ENCODE measurements at places on chromosomes 1 and 21.

- no peak for DNase-seq
These were observed 9.7 kb upstream of the STIL start for GRCh38 chr1:47323599-47324031.

DNA sequence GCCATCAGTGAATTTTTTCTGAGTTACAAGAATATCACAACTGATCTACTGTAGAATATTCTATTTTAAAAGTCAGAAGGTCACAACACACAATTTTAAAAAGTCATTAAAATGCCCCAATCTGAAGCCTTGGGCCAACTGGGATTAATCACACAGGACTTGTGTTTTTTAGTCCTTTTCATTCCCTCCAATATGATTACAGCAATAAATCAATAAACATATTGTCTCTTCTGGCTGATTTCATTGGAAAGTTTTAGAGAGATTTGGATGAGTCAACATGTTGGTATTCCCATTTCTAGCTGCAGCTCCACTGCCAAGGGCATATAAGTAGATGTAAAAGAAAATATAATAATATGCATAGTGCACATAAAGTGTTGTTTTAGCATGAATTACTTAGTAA lies 85.8 kb downstream of the NIBAN1 start:
- no peak for DNase-seq

DNA sequence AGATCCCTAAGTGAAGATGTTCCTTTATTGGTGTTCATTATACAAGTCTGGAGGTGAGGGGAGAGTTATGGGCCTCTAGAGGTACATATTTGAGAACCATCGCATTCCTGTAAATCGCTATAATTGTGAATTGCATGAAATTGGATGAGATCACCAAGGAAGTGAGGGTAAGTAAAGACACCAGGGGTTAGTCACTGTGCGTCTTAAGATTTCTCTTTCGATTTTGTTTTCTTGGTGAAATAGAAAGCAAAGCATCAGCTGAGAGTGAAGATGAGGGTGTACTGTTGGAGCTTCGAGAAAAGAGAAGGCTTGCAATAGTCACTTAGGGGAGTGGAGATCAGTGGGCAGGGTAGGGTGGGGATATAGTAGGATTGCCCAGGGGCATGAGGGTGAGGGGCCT lies 82.1 kb downstream of the RAVER2 start:
- DNase-seq: no peak

GRCh38 chr1:61043010-61043820 lies 39.1 kb upstream of the NFIA start:
- peak; percentile 77 for DNase-seq

GRCh38 chr1:201503397-201504176 lies 3.3 kb downstream of the CSRP1 start:
- no peak for DNase-seq

GRCh38 chr1:160607011-160607671 lies 27.8 kb upstream of the CD84 start:
- peak; percentile 69 for DNase-seq

GRCh38 chr1:182680901-182681567 lies 3.4 kb downstream of the RGS8 start:
- DNase-seq: peak; percentile 26

DNA sequence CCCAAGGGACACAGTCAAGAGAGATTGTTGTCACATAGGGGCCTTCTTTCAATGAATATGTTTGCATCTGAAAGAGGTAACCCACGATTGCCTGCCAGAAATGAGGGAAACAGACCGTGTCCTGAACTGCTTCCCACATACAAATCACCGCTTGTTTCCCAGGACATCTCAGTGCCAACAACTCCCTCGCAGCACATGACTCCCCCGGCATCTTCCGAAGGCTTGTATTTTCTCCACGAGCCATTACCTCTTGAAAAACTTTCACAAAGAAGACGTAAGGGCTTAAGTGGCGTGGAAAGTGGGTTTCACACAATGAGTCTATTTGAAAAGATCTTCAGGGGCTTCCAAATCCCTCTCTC lies 31.6 kb upstream of the PDE9A start:
- DNase-seq: no peak

- no peak for DNase-seq
These were observed 13.0 kb downstream of the INAVA start for GRCh38 chr1:200907611-200908097.

- no peak for DNase-seq
These were observed at the start of gene SLC35F3 for GRCh38 chr1:233904633-233905415. TSS of gene SLC35F3 (plus strand) at chr1:233904676.

DNA sequence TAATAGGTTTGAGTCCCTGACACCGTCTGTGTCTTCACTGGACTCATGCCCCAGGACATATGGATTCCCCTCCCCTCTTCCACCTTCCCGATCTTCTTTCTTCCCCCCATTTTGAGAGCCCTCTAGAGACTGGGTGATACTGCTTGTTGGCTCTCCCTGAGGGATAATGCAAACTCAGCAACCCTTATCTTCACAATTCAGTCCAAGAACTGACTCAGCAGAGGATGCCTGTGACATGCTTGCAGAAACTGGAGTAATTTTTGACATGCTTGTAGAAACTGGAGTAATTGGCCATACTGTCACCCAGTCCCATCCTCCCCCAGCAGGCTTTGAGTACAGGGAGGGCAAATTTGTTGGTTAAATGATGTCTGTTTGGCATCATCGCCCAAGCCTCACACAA lies 127.6 kb upstream of the CTTNBP2NL start:
- DNase-seq: no peak

DNA sequence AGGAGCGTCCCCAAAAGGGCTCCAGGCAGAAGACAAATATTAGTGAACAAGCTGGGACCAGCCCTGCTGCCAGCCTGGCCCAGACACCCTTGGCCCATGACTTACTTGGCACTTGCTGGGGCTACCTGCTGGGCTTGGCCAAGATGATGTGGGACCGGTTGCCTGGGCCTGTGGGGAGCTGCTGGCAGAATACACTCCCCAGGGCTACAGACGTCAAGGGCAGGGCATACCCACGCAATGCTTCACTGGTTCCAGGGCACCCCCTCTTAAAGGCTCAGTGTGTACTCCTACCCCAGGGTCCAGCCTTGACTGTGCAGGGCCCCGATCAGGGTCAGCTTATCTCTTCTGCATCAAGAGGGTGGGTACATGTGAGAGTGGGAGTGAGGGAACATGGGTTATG lies 106.5 kb upstream of the SLC2A1 start:
- DNase-seq: no peak

DNA sequence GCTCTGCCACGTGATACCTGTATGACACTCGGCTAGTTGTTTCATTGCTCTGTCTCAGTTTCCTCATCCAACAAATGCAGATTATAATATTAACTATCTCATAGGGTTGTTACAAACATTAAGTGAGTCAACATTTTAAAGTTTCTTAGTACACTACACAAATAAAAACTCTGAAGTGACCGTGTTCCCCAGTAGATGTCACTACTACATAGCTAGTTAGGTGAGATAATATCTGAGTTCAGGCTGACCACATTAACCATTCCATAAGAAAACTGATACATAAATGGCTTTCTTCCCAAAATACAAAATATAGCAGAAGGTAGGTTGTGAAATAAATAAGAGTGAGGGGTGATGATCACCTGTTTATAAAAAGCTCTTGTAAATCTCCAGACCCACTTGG lies 214.1 kb downstream of the NUF2 start:
- DNase-seq: no peak

DNA sequence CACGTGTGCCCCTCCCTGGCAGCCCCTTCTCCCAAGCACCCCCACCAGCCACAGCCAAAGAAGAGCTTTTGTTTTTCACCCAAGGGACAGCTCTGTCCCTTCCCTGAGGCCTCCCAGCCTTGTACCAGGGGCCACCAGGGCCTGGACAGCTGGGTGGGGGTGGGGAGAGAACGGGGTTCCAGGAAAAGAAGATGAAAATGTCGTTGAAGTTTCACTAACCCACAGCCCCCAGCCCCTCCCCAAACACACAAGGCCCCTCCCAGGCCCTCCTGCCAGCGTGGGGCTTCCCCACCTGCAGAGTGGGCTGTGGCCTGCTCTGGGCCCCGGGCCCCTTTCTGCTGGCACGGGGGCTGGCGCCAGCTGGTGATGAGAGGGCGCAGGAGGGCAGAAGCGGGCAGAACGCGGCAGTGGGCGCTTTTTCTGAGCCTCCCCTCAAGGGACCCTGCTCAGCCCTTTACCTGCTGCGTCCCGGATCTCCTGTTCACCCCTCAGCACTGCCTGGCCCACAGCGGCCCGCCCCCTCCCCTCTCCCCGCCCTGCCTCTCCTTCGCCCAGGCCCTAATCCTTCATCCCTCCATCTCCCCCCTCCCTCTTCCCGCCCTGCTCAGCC lies 5.5 kb upstream of the ANKRD65 start:
- no peak for DNase-seq

DNA sequence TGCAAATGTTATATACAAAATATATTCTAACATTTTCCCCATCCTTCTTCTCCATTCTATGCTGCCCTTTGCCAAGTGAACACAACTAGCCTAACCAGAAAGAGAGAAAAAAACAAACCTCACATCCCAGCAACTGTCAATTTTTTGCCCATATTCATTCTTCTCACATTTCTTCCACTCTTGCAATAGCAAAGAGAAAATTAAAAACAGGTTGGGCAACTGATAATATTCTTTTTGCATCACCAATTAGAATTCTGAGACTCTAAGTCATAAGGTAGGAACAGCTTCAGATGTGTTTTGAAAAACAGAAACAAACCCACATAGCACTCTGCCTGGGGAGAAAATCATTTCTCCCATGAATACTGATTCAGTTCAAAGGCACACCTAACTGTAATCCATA lies 25.2 kb upstream of the EXO1 start:
- DNase-seq: no peak

- DNase-seq: no peak
These were observed 98.3 kb downstream of the PIGK start for GRCh38 chr1:77120950-77121349.

DNA sequence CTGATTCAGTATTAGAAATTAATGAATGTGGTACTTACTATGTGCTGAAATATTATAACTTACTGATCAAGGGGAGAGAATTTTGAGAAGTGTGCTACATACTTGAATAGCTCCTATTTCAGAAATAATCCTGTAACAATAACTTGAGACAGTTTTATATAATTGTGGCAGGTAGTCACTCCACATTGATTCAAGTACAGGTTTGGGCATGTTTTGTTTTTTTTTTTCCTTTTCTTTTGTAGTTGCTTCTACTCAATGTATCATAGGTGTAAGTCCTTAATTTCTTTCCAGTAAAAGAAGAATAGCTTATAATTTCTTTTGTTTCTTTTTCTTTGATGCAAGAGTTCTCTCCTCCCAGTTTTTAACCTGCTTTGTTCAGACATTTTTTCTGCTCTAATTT lies 86.1 kb upstream of the ADGRL2 start:
- no peak for DNase-seq

DNA sequence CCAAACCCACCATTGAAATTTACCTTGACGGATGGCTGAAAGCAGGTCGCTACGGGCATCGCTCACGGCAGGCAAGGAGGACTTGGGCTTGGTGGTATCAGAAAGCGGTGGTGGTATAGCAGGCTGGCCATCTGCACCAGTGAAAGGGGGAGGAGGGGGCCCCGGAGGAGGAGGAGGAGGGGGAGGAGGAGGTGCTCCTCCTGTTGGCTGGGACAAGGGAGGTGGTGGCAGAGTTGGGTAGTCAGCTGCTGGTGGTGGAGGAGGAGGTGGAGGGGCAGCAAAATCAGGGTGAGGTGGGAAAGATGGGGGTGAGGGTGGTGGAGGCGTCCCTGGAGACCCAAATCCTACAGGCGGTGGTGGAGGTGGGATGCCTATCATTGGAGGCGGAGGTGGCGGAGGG lies 17.2 kb downstream of the GPR3 start:
- no peak for DNase-seq

DNA sequence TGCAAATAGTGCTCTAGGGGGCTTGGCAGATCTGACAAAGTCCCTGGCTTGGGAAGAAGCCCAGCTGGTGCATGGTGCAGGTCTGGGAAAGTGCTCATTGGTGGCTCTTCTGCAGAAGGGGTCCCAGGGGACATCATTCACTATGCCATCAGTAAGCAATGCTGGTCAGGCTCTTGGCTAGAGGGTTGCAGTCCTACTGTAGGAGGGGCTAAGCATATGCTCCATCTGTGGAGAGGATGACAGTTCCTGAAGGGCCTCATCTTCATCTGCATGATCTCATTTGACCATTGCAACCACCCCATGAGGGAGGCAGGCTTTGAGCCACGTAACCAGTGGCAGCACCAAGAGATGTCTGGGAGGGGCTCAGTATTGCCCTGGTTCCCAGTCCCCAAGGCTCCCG lies 31.5 kb upstream of the VASH2 start:
- no peak for DNase-seq

- no peak for DNase-seq
These were observed 54.5 kb downstream of the MAGI3 start for GRCh38 chr1:113444857-113445256.

- DNase-seq: no peak
These were observed 40.1 kb upstream of the C1orf174 start for GRCh38 chr1:3940081-3940753.

- no peak for DNase-seq
These were observed 61.1 kb downstream of the CD46 start for GRCh38 chr1:207812778-207813511.

DNA sequence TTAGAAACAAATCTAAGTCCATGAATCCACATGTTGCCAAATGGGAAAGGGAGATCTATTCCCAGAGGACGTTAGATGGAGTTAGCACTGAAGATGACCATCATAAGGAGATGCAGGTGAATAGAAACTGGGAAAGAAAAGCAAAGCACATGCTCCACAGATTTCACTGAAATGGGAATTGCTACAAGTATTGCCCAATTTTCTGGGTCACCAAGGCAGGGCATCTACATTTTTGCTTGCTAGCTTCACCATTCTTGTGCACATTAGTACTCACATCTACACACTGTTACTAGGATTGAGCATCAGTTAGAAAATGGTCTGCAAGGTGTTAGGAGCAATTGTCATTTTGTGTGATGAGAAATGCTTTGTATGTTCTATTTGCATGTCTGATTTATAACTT lies 99.1 kb downstream of the JAK1 start:
- DNase-seq: no peak

DNA sequence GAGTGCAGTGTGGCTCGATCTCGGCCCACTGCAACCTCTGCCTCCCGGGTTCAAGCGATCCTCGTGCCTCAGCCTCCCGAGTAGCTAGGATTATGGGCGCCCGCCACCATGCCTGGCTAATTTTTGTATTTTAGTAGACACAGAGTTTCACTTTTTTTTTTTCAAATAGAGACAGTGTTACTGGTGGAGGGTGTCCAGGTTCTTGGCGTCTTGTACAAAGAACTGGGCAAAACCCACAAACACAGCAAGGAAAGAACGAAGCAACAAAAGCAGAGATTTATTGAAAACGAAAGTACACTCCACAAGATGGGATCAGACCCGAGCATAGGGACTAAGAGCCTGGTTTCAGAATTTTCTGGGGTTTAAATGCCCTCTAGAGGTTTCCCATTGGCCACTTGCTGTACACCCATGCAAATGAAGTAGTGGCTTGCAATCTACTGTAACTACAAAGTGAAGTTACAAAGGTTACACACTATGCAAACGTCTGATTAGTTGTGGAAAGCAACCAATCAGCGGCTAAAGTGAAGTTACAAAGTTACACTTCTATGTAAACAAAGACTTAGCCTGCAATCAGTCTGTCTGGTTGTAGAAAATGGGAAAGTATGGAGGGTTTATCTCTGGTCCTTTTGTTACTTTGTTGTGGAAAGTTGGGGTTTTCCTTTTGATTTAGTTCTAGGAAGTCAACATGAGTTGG lies 199.1 kb downstream of the DYRK1A start:
- DNase-seq: no peak

Measured in T-helper 2 cell (primary cell).